Activated CD4-positive, alpha-beta T cell treated with anti-CD3 and anti-CD28 coated beads, Interleukin-2, amount 50 U/mL, for 16 hours (primary cell): ENCODE measurements at places on chromosomes 7 and 10.

DNA sequence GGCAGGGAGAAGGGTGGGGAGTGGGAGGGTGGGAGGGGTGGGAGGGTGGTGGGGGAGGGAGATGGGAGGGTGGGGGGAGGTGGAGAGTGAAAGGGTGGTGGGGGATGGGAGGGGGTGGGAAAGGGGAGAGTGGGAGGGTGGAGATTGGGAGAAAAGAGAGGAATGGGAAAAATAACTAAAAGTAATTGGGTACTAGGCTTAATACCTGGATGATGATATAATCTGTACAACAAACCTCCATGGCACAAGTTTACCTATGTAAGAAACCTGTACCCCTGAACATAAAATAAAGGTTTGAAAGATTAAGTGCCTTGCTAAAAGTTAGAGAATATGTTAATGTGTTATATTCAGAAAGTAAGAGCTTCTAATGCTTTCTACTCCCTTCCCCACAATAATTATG is 564.9 kb downstream of the CNTNAP2 start:
- no peak for DNase-seq

DNA sequence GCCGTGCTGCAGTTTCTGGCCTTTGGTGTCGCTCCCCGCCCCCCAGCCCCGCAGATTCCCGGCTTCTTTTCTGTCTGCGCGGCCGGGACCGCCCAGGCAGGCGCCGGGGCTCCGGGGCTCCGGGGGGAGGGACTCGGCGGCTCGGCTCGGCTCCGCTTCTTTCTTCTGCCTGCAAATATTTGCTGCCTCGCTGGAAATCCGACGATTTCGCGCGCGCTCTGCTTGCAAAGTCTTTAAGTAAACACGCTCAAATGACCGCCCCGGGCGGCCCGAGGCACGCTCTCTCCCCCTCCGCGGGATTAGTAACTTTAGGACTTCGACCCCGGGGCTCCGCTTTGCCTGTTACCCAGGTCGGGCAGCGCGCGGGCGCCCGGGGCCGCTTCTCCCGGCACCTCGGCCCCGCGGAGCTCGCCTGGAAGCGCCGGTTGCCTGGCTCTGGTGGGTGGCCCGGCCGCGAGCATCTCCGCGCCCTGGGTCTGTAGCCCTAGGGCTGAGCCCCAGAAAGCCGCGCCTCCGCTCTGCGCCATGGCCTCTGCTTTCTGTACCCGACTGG is 3.9 kb upstream of the GATA3 start:
- no peak for DNase-seq

- DNase-seq: no peak
These were observed 52.1 kb downstream of the PODXL start for GRCh38 chr7:131504157-131504899.

DNA sequence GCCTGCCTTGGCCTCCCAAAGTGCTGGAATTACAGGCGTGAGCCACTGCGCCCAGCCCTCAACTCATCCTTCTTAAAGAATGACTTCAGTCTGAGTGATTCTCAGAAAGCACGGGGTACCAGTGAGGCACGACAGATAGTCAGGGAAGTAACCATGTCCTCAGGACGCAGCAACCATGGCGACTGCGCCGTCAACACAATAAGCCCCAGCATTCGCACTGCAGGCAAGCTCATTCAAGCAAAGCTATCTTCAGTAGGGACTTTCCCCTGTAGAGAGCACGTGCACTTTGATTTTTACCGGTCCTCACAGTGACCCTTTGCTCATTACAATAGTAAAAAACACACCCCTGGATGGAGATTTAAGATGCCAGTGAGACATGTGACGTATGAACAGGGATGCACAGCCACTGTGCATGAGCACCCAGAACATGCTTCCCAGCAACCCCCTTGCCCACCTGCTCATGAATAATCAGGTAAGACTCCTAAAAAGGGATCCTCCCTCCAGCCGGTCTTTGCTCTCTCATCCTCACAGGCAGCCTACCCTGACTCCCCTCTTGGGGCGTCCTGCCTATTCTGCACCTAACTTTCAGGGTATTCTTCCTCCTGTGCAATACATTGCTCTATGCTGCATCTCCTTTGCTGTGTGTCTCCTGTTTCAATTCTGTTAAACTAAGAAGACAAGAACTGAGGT is 9.1 kb downstream of the WDR86 start:
- DNase-seq: no peak

DNA sequence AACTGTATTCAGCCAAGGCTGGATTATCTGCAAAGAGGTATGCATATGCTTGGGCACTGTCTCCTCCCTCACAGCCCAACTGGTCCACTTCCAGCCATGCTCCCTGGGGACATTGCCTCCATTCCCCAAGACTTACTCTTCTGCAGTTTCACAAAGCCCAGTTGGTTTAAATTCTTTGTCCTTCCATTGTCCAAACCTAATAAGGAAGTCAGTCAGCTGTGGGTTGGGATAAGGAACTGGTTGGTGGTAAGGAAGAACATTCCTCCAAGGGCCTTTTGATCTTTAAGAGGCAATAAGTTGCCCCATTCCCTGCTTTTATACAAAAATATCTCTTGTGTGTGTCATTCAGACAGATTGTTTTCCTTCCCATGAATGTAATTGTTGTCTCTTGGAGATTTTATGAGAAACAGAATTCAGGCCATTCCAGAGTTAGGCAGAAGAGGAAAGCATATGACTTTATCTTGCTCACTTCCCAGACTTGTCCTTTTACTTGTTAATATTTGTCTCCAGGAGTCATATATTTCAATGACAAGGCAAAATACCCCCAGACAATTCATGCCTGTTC is 673.7 kb downstream of the SUGCT start:
- DNase-seq: no peak

- no peak for DNase-seq
These were observed 68.8 kb downstream of the OAT start for GRCh38 chr10:124349996-124350280.

DNA sequence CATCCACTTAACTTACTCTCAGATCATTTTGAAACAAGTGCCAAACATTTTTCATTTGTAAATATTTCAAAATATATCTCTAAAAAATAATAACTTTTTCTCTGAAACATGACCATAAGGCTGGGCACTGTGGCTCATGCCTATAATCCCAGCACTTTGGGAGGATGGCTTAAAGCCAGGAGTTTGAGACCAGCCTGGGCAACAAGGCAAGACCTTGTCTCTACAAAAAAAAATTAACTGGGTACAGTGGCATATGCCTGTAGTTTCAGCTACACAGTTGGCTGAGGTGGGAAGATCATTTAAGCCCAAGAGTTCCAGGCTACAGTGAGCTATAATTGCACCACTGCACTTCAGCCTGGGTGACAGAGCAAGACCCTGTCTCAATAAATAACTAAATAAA is 36.4 kb downstream of the USP54 start:
- no peak for DNase-seq

DNA sequence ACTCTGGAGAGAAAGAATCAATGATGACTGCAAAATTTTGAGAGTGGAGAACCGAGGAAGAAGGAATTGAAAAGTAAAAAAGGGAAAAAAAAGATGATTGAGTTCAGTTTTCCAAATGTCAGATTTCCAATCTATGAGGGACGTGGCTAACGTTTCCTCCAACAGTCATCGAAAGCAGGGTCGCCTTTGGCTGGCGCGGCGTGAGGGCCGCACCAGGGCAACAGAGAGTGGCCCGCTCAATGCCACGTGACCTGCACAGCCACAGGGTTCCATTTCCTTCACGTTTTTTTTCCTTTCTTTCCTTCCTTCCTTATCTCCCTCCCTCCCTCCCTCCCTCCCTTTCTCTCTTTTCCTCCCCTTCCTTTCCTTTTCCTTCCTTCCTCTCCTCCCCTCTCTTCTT is 101.9 kb downstream of the WDR37 start:
- DNase-seq: no peak

DNA sequence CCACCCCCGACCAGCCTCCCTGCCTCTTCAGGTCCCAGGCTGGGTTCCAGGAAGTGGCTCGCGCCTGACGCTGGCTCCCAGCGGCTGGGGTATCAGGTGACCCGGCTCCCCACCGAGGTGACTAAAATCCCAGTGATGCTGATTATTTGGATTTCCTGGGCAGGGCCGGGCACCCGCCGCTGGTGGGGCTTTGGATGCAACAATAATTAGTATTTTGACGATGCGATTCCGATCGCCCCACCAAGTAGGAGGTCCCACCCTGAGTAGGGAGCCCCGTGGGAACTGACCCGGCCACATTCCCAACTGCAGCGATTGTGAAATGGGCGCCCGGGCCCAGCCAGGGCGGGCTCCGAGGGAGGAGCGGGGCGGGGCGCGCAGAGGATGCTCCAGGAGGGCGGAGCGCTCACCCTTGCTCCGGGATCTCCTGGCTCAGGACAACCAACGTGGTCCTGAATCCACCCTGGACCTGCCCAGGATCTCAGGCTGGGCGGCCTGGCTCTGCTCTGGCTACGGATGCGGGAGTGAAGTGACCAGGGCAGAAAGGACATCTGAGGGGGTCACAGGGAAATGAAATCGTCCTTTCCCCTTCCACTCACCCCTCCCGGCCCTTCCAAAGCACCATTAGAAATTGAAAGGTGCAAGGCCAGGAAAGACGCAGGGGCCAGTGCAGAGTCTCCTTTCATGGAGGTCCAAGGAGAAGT is 32.6 kb downstream of the DUSP5 start:
- no peak for DNase-seq

DNA sequence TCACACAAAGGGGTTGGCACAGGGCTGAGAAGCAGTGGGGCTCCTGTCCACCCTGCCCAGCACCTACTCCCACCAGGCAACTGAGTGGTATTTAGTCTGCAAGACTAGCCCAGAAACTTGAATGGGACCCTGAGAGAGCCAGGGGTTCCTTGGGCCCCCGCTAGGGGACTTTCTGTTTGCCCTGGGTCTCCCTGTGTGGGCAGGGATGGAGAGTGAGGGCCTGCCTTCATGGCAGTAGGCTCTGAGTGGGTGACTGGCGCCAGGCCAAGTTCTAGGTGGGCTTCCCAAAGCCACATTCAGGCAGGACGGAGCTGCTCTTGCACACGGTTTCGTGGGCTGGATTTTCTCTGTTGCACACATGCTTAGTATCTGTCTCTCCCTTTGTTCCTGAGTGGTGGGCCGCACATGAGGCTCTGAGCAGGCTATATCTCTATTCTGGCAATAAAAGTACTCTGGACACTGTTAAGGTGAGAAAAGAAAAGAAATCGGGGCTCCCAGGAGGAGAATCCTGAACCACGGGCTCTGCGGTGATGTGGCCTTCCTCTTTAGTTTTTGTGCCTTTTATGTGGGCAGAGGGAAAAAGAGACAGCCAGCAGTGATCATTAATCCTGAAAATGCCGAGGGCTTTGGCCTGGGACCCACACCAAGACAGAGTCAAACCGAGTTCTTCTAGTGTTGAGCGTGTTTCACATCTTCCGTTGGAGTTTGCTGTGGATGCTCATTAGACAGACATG is 26.9 kb downstream of the IL2RA start:
- DNase-seq: no peak
